Amniotic stem cell (primary cell): ENCODE measurements at places on chromosomes 5 and 9.
A peak's percentile ranks its signal among the peaks of the same experiment; 100 is the strongest.

GRCh38 chr5:113271745-113272454 lies 162.9 kb downstream of the TSSK1B start:
- no peak for DNase-seq

DNA sequence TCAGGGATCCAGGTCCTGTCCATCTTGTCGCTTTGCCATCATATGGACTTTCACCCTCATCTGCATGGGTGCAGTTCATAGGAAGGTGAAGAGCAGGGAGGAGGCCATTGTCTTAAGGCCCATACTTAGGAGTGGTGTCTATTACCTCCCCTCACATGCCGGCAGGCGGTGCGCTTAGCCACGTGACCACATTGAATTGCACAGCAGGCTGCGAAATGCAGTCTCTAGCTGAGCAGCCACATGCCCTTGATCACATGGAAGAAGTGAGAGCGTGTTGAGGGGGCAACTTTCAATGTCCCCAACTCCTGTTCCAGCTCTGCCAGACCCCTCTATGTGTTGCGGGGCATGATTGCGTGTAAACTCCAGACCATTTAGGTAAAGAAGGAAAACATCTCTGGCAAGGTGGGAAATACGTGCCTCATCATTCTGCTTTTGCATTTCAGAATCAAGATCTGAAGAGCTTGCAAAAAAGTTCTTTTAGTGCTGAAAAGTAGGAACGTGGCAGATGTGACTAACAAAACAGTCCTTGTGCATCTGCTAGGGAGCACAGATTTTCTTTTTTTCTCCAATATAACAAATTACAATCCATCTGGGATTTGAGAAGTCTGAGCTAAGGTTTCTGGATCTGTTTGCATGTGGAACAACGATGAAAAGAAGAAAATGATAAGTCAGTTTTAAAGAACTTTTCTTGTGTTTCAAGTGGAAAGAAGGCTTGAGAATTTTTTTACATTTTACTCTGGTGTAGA lies 34.4 kb downstream of the ROPN1L start:
- DNase-seq: no peak

GRCh38 chr5:50863534-50864170 lies 197.2 kb downstream of the PARP8 start:
- no peak for DNase-seq

DNA sequence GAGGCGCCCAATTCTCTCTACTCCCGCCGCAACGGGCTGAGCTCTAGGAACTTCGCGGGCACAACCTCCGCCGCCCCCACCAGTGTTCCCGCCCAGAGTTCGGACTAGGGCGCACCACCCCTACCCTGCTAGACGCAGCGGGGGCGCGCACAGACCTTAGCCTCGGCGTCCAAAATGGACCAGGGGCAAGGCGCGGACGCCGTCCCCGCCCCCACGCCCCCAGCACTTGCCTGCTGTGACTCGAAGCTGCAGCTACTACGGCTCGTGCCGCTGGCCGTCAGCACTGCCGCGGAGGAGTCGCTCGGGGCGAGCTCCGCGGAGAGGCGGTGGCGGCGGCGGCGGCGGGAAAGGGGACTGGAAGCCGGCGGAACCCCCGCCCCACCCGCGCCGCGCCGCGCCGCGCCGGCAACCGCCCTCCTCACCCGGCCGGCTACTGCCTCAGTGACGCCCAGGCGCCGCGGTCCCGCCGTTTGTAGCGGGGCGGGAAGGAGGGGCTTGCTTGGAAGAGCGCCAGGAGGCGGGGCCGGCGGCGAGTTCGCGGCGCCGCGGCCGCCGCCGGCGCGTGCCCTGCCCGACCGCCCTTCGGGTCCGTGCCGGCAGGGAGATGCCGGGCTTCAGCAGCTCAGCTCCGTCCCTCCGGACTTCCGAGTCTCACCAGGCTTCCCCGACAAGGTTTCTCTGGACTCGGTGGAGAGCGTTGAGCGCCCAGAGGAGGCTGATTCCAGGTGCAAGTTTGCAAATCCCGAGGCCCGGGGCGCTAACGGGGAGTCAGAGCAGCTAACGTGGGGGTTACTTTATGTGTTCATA lies 4.5 kb downstream of the ELAVL2 start:
- no peak for DNase-seq

DNA sequence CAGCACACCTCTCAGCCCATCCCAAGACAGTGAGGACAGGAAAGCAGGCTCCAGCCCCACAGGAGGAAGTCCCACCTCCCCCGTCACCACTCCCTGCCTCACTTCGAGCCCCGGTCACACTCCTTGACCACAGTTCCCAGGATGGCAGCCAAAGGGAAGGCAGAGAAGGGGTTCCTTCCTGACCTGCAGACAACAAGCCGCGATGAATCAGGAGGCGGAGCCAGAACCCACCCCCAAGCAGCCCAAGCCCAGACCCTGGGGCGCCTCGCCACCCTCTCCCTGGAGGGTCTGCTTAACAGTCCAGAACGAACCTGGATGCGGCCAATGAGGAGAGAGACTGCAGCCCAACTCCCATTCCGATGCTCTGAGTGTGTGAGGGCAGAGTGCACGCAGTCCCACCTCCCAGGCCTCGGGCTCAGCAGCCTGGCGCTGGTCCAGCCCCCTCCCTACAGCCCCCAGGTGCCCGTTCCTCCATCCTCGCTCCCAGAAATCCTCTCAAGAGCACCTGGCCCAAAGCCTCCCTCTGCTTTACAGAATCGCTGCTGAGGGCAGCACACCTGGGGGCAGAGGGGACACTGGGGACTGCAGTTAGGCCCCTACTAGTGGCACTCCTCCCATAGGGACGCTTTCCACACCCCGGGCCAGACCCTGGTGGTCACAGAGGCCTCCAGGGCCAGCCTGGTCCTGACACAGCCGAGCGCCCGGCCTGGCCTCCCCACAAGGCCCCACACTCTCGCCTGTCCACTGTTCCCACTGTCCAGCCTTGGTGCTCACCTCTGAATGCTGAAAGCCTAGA lies 69.6 kb upstream of the LRRTM2 start:
- DNase-seq: no peak

DNA sequence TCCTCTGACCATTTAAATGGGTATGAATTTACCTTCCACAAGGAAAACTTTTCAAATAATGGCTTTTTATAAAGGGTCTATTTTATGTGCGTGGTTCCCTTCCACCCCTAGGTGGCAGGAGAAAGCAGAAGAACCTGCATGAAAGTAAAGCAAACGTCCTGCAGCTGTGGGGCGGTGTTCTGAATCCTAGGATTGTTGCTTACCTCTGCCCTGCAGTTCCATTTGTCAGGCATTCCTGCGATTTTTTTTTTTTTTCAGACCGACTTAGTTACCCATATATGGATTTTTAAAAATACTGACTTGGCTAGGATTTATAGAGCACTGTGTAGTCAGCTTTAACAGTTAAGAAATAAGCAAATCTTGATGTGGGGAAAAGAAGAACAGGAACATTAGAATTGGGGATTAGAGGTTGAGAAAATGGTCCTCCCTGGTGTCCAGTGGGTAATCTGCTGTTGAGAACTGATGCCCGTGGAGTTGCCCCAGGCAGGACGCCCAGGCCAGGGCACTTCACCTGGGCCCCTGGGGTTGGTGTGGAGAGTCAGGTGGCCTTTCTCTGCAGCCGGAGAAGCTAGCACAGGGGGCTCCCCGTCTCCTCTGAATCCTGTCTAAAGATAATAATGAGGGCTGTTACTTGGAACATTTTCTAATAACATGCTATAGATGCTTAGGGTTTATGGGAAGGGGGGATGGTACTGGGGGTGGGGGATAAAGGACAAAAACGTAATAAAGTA lies 30.4 kb upstream of the LTC4S start:
- peak; percentile 73 for DNase-seq

DNA sequence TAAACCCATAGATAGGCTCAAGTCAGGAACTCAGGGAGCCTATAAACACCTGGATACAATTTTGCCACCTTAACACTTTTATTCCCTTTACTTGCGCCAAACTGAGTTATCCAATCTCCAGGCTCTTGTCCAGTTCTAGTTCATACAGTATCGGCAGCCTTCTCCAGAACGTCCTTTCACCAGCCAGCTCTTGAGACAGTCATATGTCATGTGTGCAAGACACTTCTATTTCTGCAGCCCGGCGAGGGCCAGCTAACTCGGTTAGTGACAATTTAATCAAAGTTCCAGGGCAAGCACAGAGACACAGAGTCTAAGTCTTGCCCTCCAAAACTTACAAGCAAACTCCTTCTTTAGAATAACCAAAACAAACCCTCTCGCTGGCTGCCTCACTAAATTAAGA lies 12.9 kb downstream of the ABCA1 start:
- DNase-seq: no peak

- DNase-seq: no peak
Measured at GRCh38 chr5:126694403-126694802, 82.5 kb upstream of the LMNB1 start.

- DNase-seq: no peak
Measured at GRCh38 chr5:68219161-68219816, 3.7 kb downstream of the PIK3R1 start.

DNA sequence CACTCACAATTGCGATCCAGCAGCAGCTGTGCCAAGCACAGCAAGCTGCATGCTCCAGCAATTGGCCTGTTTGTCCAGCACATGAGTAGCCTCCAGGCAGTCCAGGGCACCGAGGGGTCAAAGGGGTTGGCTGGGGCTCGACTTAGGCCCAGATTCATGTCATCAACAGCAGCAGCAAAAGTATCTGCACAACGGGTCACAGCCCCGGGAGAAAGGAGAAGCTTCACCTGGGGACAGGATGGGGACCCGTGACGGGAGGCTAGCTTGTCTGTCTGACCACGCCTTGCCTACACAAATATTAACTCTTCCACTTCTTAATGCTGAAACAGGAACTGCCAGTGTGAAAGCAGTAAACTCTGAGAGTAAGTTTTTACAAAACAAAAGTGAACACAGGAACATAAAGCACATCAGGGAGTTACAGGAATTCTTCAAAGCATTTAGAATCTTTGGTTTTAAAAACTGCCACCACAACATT lies 191.2 kb downstream of the PIK3R1 start:
- DNase-seq: no peak

DNA sequence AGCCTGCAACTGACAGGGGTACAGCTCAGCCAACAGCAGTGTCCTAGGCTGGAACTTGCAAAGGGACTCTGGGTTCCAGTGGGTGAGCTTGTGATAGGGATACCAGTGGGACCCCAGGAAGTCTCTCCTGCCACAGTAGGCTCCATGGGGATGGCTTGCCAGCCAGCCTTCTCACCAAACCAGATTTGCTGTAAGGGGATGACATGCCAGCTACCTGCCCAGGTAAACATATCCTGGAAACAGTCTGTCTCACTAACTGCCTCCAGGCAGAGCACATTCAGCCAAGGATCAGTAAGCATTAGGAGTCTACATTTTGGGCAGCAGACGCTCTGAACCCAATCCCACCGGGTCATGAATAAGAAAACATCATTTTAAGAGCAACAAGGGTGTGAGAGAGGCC lies 49.9 kb downstream of the SIL1 start:
- no peak for DNase-seq

DNA sequence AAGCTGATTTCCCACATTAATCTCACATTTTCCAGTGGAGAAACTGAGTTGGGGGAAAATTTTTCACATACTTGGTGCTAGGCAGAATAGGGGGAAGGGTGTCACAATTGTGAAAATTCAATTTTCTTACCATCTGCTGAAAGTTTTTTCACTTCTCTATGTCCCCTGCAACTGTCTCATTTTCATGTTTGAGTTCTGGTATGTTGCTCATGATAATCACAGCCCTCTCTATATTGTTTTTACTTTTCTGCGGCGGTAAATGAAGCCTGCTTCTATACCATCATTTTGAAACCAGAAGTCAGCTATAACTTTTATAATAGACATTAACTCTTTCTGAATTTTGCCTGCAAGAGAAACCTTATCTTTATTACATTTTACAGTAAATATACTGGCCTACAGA lies 1664.5 kb downstream of the EFNA5 start:
- no peak for DNase-seq

DNA sequence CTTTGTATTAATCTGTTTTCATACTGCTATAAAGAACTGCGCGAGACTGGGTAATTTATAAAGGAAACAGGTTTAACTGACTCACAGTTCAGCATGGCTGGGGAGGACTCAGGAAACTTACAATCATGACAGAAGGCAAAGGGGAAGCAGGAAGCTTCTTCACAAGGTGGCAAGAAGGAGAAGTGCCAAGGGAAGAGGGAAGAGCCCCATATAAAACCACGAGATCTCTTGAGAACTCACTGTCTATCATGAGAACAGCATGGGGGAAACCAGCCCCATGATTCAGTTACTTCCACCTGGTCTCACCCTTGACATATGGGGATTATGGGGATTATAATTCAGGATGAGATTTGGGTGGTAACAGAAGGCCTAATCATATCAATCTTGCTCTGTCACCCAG lies 60.9 kb upstream of the CHD1 start:
- no peak for DNase-seq

DNA sequence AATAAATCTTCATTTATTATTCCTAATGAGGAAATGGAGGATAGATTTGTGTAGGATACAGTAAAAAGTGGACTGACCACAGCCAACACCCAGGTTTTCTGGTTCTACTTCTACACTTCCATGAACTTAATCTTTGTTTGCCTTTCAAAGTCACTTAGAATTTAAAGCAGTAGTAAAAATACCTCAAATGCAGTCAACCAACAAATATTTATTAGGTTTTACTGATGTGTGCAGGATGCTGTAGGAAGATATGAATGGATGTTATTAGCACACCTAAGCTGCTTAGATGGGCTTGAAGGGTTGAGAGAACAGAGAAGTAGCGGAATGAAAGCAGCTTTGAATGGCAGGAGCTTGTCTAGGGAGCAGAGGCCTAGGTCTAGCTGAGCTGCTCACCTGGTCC lies 201.1 kb downstream of the PALM2AKAP2 start:
- no peak for DNase-seq

DNA sequence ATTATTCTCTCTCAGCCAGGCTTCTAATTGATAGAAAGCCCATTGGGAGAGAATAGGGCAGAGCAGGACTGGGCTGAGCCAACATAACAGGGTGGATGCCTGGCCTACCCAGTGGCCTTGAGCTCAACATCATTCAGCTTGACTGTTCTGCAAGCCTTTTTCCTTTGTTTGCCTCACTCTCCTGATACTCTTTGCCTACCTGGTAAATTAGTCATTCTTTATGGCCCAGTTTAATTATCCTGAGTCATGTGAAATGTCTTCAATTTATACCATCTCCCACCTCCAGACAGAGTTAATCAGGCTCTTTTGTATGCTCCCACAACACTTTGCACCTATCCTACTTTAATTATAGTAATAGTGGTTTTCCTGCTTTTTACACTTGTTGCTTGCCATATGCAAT lies 13.6 kb downstream of the GLRA1 start:
- no peak for DNase-seq

- no peak for DNase-seq
Measured at GRCh38 chr9:1916095-1916494, 99.1 kb upstream of the SMARCA2 start.
